ENCODE measurements at places on chromosomes 7 and 10.

DNA sequence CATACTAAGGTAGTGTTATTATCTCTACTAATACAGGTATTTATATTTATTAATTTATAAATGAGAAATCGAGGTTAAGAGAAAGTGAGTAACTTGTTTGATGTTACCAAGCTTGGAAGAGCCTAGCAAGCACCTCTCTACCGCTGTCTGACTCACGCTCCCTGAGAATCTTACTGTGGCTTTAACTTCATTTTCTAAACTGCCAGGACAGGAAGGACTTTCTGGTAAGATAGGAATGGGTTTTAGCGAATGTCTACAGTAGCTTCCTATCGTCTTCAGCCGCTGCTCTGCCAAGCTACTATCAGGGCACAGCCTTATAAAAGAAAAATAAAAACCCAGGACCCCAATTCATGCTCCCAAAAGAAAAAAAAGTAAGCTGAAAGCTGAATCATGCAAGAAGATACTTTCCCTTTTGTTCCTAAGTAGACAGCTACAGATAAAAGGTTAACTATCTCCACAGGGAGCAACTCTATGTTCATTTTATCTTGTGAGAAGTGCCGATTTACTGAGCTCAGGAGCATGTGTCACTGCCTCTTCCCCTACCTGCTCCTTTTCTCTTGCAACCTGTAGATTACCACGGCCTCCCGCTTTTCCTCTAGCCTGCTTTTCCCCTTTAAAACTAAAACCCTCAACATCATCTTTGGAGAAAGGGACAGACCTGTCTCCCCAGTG, 60.2 kb downstream of the THNSL1 start:
- no peak for DNase-seq

DNA sequence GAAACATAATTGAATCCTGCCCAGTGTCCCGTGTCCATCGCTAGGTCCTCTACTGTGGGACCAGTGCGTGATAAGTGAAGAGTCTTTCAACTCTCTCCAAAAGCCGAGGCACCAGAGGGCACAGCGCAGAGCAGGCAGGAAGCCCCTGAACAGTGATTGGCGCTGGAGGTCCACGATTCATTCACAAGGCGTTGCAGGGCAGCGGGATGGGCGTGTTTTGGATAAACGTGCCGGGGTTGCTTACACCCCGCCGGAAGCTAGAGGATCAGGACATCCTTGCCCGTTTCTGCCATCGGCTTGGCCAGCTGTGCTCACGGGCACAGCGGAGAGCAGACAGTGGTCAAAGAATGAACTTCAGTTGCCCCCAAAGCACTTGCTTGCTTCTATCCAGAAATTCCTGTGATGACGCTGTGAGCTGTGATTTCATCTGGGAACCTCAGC, 86.0 kb upstream of the PFKP start:
- no peak for DNase-seq

DNA sequence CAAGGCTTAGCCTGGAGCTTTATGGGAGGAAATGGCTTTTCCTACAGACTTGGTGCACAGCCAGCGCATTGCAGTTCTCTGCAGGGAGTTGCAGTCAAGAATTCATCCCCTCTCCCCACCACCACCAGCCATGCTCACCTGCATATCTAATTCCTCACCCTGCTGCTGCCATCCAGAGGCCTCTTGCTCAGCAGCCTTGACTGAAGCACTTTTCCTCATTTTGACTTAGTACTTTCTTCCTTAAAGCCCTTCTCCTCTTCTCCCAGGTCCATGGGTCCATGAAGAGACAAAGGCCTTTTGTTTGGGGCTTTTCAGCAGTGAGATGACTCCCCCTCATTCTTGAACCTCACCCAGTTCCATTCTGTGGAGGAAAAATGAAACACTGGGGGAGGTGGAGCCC, 39.7 kb upstream of the GPR141 start:
- no peak for DNase-seq

GRCh38 chr7:98548971-98549370, 68.1 kb upstream of the NPTX2 start:
- DNase-seq = no peak

DNA sequence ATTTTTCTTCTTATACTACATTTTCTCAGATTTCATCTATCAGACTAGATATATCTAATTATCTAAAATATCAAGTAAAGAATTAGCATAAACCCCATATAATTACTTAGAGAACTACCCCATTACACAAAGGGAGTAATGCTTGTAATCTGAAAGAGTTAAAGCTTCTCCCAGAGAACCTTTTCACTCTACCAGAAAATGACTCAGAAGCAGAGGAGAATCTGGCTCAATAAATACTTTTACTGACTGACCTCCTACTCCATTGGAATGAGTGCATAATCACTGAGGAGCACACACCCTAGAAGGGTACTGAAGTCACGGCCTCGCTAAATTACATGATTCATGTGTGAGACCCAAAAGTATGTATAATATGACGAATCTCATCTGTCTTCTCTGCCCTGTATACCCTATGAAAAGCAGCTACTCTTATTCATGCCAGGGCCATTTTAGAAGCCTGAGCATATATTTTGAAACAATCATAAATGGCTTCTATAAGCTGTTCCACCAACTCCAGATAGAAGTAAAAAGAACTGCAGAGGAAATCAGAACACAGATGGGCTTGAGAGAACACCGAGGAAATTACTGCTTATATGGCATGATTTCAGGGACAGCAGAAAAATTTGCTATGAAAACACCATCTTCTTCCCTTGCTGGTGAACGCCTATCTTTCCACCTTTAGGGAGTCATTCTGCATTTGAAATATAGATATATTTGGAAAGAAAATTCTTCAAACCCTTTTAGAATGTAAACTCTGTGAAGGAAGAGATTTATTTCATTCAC, 32.7 kb downstream of the DNMBP start:
- DNase-seq = no peak

GRCh38 chr7:107564553-107565298, 955 bp downstream of the DUS4L start:
- no peak for DNase-seq

- DNase-seq = no peak
These were observed 261.6 kb downstream of the ZEB1 start for GRCh38 chr10:31580646-31581045.

DNA sequence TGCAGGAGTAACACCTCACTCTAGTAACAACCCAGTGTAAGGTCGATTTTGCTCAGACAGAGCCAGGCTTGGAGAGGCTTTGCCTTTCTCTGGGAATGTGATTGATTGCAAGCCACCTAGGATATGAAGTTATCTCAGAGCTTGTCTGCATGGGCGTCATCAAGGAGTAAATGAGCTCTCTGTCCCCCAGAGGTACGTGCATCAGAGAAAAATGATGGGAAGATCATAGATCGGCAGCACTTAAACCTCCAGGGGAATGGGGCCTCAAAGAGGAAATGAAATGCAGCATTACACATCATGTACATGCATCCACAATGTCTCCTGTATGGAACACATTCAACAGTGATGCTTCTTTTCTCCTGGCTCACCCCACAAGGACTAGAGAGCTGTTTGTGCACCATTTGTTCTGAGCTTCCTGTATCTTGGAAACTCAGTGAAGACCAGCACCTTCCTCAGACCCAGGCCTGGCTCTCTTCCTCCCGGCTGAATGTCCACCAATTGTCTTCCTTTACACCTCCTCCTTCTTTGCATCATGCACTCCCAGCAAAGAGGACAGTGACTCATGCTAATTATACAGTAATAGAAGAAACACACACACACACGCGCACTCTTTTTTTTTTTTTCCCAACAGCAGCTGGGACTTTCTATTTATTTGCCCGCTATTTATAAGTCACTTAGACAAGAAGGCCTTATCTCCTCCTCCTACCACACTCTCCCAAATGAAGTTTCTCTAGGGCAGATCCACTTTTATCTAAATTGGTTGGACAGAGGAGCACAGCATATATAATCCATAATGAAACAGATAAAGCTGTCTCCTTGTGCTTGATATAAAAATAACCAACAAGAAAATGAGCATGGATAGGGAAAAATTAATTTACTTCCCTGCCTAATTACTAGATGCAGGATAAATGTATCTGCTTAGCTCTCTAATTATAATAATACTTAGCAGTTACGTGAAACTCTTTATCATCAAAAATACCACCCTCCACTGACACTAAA, 990.7 kb downstream of the CCSER2 start:
- no peak for DNase-seq

- no peak for DNase-seq
These were observed 115.6 kb downstream of the DPP6 start for GRCh38 chr7:154167807-154168206.

DNA sequence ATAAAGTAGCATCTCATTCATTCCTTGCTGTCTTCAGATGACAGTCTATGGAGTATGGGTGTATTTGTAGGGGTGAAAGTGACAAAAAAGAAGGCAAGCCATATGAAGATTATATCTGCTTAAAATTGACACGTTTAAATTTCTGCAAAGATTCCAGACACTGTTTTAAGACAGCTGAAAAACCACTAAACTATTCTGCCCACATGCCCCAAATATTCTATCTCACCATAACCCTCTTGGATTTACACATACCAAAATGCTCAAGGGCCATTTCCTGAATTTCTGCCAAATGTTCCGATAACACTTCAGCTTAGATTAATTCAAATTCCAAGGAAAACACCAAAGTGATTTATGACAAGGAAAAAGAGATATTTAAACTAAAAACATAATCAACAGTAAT, 99.9 kb upstream of the IL6 start:
- no peak for DNase-seq

GRCh38 chr10:16787361-16787791, 29.8 kb downstream of the RSU1 start:
- peak; percentile 42 for DNase-seq

DNA sequence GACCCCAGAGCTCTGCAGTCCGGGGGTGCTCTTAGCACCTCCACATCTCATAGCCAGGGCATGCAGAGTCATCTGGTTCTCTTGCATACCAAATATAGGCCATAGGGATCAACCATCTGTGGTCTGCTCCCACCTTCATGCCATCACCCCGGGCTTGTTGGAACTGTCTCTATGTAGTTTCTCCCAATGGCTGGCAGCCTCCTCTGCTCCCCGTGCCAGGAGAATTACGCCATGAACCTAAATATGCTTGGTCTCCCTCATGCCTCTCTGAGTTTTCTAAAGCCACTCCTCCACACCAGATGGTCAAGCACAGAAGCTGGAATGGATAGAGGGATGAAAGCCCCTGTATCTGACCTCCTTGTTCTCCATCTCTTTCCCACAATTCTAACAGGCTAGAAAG, 302.6 kb upstream of the MYO3A start:
- DNase-seq = no peak

DNA sequence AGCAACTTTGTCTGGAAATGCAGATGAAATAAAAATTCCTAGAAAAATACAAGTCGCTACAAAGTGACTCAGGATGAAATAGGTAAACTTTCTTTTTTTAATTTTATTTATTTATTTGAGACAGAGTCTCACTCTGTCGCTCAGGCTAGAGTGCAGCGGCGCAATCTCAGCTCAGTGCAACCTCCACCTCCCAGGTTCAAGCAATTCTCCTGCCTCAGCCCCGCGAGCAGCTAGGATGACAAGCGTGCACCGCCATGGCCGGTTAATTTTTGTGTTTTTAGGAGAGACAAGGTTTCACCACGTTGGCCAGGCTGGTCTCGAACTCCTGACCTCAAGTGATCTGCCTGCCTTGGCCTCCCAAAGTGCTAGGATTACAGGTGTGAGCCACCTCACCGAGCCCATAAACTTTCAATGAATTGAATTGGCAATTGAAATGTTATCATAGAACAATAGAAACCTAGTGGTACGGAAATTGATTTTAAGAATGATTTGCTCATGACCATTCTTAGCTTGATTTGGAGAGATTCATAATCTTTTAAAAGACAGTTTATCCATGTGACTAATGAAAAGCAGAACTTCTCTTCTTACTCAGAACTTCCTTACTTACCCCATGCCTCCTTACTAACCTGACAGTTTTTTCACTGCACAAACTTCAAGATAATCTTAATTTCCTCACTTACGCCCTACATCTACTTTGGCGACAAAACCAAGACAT, 161.7 kb downstream of the FAM107B start:
- no peak for DNase-seq

GRCh38 chr7:140200061-140200989, 23.5 kb upstream of the KDM7A start:
- no peak for DNase-seq

GRCh38 chr7:108046952-108047506, 44.1 kb upstream of the LAMB1 start:
- DNase-seq = no peak

- no peak for DNase-seq
These were observed 166.6 kb downstream of the ARHGAP21 start for GRCh38 chr10:24556750-24557742.

DNA sequence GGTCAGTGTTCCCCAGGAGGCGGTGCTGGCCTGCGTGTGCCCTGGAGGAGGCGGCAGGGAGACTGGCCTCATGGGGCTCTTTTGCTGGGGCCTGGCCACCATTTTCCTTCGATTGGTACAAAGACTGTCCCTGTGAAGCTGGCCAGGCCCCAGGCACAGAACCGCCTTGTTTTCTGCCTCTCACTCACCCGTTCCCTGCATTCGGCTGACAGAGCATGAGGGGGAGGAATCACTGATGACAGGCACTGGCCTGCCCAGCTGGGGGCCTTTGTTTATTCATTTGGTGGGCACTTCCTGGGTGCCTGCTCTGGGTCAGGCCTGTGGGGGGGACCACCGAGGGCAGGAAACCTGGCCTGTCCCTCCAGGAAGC, 139.2 kb downstream of the FAM53B start:
- no peak for DNase-seq

- DNase-seq = no peak
These were observed 33.0 kb downstream of the EN2 start for GRCh38 chr7:155490697-155491628.

DNA sequence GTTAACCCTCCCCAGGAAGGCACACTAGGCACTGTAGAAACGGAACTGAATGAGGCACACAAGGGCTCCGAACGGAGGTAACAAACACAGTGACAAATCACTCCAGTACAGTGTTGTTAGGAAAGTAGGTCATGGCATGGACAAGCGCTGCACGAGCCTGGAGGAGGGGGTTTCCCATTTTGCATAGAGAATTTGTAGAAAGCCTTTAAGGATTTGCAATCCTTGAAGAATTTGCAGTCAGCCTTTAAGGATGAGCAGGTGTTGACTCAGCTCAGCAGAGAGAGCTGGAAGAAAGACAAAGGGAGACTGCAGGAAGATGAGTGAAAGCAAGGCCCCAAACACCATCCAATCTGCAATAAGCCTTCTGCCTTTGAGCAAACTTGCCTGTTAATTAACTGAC, 51.1 kb upstream of the PPP1R3C start:
- DNase-seq = no peak

DNA sequence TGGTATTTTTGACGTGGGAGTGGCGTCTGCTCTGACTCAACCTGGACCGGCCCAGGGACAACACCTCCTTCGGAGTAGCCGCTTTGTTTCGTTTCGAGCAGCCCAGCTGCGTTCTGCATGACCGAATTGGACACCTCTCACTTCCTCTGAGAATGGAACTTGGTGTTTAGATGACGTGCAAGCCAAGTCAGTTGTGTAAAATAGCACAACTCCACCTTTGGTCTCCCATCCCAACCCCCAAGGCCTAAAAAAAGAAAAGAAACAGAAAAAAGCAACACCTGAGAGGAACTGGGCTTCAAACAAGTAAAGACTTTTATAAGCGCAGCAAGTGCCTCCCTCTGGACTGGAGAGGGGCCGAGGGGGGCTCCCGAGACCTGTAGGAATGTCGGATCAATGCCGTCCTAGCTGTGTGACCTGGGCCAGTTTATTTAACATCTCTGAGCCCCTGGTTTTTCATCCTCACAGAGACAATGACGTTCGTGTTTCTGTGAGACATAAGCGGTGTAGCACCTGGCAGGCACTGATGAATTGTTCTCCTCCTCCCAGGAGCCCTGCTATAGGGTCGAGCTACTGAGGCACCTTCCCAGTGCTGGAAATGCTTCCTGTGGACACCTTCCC, 52.0 kb upstream of the SMNDC1 start:
- DNase-seq = no peak
